ENCODE measurements at places on chromosomes 3 and 15.

DNA sequence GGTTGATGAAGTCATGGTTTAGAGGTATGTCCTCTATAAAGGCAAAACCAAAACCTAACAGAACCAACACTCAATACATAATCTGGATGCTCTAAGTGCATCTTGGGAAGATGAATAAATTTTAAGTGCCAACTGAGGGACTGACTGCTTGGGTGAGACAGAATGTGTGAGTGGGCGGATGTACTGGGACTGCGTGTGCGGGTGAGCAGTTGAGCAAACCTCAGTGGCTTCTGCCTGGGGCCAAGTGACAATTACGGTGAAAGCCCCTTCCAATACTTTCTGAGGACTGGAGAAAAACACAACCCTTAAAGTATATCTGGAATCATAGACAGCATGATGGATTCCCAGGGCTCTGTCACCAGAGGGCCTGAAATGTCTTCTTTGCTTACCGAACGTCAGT lies 80.1 kb upstream of the FEZF2 start:
- DNase-seq, result no peak

- no peak for DNase-seq
Measured at GRCh38 chr15:52445954-52446353, 82.7 kb downstream of the MYO5A start.

DNA sequence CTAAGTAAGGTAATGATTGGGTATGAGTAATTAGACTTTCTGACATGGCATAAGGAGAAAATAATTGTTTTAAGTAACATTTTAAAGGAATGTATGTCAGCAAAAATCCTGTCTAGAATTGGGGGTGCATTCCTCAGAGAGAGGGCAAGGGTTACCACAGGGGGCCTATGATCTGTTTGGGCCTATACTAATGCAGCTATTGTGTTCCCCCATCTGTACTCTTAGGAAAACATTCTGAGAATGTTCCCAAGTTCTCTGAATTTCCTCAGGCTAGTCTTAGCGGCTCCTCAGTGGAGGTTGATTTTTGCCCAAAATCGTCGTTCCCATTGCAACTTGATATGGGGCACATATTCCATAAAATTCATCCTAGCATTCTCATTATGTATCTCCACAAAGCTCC lies 1216.4 kb upstream of the GBE1 start:
- DNase-seq, result no peak

- no peak for DNase-seq
Measured at GRCh38 chr15:74817370-74817737, 4.7 kb downstream of the LMAN1L start.

GRCh38 chr15:74222240-74223119 lies 13.6 kb upstream of the CCDC33 start:
- no peak for DNase-seq

GRCh38 chr3:161175506-161175905 lies 45.6 kb upstream of the NMD3 start:
- DNase-seq, result no peak

GRCh38 chr3:190718671-190719070 lies 143.8 kb downstream of the GMNC start:
- DNase-seq, result no peak

Measured in inflammatory macrophage treated with lipopolysaccharide for 1 hour (primary cell).